Putamen (tissue), 1 donor: ENCODE measurements at places on chromosomes 1 and 21.

DNA sequence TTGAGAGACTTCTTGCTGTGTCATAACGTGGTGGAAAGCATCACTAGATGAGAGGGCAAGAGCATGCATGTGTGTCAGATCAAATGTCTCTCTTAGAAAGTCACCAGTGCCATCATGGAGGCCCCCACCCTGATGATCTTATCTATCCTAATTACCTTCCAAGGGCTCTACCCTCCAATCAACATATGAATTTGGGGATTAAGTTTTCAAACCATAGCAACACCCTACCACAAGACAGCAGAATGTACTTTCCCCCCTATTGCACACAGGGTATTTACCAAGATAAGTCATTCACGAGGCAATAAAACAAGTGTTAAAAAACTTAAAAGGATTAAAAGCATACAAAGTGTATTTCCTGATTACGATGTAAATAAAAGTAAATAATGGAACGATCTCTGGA, 515.6 kb downstream of the LMO4 start:
- DNase-seq = no peak

- DNase-seq = peak; percentile 72
These were observed 32.7 kb upstream of the ATP5PO start for GRCh38 chr21:33948096-33948950.

GRCh38 chr1:55368698-55369097, 153.5 kb upstream of the USP24 start:
- no peak for DNase-seq

DNA sequence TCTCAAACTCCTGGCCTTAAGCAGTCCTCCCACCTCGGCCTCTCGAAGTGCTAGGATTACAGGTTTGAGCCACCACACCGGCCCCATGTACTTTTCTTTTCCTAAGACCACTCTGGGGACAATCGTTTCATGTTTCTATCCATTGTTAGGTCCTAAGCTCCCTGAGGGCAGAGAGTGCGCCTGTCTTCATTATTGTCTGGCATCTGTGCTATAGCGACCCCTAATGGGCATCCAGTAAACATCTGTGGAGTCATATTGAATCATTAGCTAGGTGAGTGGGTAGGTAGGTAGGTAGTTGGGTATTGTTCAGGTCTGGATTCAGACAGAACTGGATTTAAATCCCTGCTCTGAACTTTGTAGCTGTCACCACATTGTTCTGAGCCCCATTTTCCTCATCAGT, 66.1 kb downstream of the TMEM53 start:
- no peak for DNase-seq

DNA sequence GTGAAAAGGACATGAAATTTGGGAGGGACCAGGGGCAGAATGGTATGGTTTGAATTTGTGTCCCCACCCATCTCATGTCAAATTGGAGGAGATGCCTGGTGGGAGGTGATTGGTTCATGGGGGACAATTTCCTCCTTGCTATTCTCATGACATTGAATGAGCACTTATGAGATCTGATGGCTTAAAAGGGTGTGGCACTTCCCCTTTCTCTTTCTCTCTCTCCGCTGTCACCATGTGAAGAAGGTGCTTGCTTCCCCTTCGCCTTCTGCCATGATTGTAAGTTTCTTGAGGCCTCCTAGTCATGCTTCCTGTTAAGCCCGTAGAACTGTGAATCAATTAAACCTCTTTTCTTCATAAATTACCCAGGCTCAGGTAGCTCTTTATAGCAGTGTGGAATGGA, 7.6 kb upstream of the GBP4 start:
- DNase-seq = no peak
